ENCODE measurements at places on chromosomes 7 and 10.

DNA sequence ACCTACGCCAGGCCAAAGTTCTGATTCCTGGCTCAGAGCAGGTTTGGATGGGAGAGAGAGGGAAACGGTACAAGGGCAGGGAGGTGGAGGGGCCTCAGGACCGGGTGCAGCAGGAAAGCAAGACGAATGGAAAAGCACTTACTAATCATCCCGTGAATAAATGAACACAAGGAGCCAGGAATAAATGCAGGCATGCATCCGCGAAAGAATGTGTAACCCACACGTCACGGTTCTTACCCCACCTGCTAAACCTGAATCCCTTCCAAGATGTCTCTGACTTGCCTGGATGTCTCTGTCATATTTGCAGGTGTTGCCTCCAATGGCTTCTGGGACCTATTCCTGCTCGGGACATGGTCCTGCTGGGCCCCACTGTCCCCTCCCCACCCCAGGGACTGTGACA lies 335.2 kb upstream of the RNF32 start:
- no peak for DNase-seq

GRCh38 chr10:70652761-70653657 lies 19.3 kb upstream of the ADAMTS14 start:
- no peak for DNase-seq

- DNase-seq: no peak
Observed at GRCh38 chr7:4842319-4843064, 19.3 kb downstream of the PAPOLB start.

DNA sequence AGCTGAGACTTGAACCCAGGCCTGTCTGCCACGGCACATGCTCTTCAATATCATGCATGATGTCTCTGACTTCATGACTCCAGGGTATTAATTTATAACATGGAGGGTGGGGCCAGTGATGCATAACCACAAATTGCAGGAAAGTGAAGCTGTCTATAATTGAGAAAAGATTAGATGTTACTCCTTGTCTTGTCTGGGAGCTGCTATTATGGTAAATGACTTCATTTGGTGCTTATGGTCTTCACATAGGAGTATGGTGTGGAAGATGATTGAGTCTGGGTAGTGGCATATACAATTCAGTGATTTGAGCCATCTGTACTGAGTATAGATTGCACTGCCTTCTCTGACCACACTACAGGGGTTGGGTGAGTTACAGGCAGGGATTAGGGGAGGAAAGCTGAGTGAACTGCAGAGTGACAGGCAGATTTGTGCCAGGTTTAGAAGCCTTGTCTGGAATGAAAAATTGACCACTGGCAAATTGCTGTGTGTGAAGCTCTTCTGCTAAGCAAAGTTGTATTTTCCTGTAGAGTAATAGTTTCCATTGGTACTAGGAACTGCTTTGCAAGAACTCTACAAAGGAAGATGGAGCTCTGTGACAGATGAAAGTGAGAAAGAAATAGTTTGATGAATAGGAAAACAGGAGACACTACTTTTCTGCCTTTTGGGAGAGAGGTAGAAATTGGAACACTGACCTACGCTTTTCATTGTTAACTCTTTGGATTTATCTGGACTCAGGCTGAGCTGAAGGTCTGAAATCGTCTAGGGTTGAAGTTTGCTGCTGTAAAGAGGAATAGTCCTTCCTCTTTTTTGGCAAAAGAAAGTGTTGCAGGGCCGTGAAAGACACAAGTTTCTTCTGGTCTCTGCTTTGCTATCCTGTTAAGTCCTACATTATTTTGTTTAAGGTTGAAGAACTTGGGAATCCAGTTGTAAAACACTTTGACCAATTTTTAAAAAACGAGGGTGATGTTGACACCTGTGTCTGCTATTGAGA lies 2.7 kb downstream of the SND1 start:
- no peak for DNase-seq

GRCh38 chr7:82317257-82317721 lies 126.3 kb downstream of the CACNA2D1 start:
- DNase-seq: no peak

DNA sequence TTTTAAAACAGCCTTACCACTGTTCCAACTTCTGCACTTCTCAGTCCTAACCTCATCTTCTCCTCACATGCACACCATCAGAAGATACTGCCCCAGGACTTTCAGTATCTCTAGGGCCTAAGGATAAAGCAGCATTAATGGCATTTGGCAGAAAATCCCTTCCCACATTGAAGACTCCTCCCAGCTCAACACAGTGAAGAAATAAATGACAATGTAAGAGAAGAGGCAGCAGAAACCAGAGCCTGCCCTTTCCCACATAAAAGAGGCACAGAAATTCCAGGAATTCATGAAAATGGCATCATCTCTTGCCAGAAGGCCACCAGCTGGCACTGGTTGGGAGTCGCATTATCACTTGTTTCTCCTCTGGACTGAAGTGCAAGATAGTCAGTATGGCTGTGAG lies 3.7 kb downstream of the GCC1 start:
- DNase-seq: no peak

GRCh38 chr7:144820552-144820951 lies 15.3 kb downstream of the TPK1 start:
- no peak for DNase-seq

DNA sequence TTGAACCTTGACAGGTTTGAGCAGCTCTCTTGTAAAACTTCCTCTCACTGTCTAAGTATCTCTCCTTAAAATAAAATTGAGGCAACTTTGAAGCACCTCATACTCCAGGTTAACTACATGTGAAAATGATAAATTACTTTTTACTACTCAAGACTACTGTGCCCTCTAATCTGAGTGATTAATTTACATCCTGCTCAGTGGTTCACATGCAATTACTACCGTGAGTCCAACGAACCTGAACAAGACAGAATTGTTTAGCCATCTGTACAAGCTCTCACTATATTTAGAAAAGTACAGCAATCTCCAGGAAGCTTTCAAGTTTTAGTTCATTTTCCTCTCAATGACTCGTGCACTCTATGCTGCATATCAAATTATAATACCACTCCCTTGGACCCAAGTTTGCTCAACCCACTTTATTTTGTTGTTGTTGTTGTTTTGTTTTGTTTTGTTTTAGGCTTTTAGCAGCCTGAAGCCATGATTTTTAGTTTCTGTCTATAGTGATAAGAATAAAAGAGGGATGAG lies 21.2 kb downstream of the PDE1C start:
- DNase-seq: peak; percentile 30

Measured in GM06990 (cell line).